NCI-H1092 treated with DMSO at 0.1 percent for 48 hours (cell line): ENCODE measurements at places on chromosomes 1 and 21.

- peak; percentile 68 for DNase-seq
These were observed 320.9 kb downstream of the ASTN1 start for GRCh38 chr1:176843352-176844297.

- DNase-seq: no peak
These were observed 20.6 kb upstream of the CENPF start for GRCh38 chr1:214582289-214582891.

- no peak for DNase-seq
These were observed 89.7 kb upstream of the IFFO2 start for GRCh38 chr1:19045898-19046880.

DNA sequence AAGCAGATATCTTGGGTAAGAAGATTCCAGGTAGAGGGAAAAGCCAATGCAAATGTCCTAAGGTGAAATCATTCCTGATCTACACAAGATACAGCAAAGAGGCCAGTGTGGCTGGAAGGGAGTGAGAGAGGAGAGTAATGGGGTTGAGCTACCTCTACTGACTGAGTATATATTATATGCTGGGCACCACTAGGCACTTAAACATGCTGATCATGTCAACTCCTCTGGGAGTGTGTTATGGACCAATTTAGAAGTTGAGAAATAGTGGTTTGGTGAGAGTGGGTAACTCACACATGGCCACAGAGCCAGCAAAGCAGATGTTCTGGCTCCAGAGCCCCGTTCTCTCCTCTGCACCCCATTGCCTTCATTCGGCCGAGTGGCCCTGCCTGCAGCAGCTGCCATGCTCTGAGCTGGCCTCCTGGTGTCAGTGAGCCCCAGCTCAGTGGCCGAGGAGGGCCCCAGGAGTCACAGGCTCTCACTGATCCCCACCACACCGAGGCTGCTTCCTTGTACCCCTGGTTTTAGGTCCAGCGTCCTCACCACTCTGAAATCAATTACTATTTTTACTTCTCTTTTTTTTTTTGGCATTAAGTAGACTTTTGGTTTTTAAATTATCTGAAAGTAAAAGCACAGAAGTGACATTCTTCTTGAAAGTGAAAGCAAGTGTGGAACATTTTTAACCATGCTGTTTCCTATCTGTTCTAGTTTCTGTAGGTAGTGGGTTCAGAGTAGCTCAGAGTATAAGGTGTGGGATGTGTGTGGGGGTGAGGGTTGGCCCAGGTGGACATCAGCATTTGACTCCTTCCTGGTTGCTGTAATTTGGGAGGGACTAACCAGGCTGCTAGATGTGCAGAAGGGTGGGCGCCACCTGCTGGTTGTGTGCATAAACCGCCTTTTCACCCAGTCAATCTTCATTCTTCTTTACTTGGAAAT lies 45.8 kb upstream of the CRNN start:
- DNase-seq: peak; percentile 33

GRCh38 chr1:237811633-237812032 lies 79.1 kb downstream of the ZP4 start:
- no peak for DNase-seq

- DNase-seq: no peak
These were observed 58.7 kb downstream of the KIF14 start for GRCh38 chr1:200561856-200562214.

- DNase-seq: no peak
These were observed 132.6 kb downstream of the MACF1 start for GRCh38 chr1:39337067-39337466.

DNA sequence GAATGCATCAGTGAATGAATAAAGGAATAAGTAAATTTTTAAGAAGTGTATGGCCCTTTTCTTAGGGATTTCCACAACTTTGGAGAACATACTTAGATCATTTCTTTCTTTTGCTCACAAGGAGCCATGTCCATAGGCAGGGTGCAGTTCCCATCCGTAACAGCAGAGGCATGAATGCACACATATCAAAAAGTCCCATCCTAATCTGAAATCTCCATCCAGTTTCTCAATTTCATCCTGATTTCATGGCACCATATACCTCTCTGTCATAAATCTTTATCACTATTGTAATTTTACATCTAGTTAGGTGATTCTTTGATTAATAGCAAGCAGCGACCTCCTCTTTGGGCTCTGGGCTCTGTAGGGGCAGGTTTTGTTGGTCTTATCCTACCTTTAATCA lies 359.2 kb downstream of the RRAGC start:
- no peak for DNase-seq

- peak; percentile 78 for DNase-seq
These were observed 84.7 kb upstream of the HIVEP3 start for GRCh38 chr1:42003433-42003832.

- no peak for DNase-seq
These were observed 39.9 kb downstream of the MSH4 start for GRCh38 chr1:75836528-75837100.

DNA sequence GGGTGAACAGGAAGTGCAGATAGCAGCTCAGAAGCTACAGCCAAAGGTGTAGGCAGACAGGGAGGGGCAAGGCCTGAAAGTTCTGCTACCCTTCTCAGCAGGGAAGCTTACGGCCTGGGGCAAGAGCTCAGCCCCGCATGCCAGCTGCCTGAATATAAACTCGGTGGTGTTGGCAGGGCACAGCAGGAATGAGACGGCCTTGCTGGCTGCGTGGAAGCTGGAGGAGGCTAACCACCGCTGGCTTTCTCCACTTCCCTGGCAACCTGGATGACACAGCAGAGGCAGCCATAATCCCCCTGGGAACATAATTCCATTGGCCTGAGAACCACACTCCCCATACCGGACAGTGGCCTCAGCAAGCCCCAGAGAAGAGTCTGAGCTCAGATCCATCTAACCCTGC lies 81.9 kb upstream of the PRRC2C start:
- no peak for DNase-seq

- DNase-seq: no peak
These were observed 7.4 kb upstream of the RGS2 start for GRCh38 chr1:192801451-192801850.

DNA sequence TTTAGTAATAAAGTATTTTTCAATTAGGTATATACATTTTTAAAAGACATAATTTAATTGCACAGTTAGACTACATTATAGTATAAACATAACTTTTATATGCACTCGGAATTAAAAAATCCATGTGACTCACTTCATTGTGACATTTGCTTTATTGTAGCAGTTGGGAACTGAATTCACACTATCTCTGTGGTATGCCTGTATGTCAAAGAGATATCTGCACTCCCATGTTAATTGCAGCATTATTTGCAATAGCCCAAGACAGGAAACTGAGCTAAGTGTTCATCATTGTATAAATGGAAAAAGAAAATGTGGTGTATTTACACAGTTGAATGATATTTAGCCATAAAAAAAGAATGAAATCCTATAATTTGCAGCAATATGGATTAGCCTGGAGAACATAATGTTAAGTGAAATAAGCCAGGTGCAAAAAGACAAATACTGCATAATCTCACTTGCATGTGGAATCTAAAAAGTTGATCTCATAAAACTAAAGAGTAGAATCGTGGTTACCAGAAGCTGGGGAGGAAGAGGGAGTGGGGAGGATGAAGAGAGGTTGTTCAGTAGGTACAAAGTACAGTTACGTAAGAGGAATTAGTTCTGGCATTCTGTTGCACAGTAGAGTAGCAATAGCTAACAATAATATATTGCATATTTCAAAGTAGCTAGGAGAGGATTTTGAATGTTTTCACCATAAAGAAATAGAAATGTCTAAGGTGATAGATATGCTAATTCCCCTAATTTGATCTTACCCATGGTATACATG lies 64.8 kb downstream of the DPT start:
- no peak for DNase-seq

- DNase-seq: no peak
These were observed 189.0 kb downstream of the PLPP3 start for GRCh38 chr1:56390232-56390867.

- no peak for DNase-seq
These were observed 35.3 kb downstream of the AKT3 start for GRCh38 chr1:243814718-243815117.

DNA sequence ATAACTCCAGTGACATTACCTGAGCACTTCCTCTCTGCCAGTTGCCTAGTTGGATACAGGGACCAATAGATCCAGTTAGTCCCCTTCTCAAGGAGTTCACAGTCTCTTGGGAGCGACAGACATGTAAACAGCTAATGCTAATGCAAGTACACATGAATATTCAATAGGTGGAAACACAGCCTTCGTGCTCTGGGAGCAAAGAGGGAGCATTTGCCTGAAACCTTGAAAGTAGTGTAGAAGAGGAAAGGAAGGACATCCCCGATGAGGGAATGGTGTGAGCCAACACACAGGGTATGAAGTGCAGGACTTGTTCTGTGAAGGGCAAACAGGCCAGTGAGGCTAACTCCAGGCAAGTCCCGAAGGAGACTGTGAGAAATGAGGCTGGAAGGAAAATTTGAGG lies 3.8 kb upstream of the TMEM222 start:
- DNase-seq: no peak

GRCh38 chr1:224223819-224224714 lies 41.0 kb downstream of the DEGS1 start:
- no peak for DNase-seq

GRCh38 chr1:102435483-102435882 lies 438.8 kb upstream of the OLFM3 start:
- no peak for DNase-seq

DNA sequence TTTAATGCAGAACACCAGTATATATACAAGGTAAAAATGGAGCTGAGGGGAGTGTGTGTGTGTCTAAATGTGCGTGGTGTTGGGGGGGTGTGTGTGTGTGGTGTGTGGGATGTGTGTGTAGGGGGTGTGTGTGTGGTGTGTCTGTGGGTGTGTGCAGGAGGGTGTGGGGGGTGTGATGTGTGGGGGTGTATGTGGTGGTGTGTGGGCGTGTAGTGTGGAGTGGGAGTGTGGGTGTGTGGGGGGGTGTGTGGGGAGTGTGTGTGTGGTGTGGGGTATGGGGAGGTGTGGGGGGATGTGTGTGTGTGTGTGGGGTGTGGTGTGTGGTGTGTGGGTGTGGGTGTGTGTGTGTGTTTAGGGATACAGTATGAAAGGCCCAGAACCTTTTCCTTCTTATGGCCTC lies 202.3 kb upstream of the CACYBP start:
- DNase-seq: no peak

- no peak for DNase-seq
These were observed 332.8 kb downstream of the DISC1 start for GRCh38 chr1:231959225-231959884.

GRCh38 chr1:195915826-195916225 lies 692.4 kb downstream of the KCNT2 start:
- DNase-seq: no peak

DNA sequence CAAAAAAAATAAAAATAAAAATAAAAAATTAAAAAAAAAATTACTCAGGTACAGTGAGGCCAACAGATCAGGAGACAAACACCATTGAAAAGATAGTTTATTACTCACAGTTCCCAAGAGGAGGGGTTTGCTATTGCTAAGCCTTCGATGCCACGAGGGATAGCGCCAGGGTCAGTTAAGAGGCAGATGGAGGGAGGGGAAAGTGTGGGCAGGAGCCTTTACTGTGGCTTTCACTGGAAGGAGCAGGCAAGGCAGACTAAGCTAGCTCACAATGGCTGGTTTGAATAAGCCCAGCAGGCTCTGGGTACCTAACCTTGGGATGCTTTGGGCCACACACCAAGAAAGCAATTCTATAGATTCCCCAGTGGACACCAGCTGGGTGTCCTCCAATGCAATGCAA lies 12.7 kb upstream of the RNF187 start:
- DNase-seq: no peak

GRCh38 chr1:106564192-106564591 lies 492.3 kb upstream of the PRMT6 start:
- no peak for DNase-seq

DNA sequence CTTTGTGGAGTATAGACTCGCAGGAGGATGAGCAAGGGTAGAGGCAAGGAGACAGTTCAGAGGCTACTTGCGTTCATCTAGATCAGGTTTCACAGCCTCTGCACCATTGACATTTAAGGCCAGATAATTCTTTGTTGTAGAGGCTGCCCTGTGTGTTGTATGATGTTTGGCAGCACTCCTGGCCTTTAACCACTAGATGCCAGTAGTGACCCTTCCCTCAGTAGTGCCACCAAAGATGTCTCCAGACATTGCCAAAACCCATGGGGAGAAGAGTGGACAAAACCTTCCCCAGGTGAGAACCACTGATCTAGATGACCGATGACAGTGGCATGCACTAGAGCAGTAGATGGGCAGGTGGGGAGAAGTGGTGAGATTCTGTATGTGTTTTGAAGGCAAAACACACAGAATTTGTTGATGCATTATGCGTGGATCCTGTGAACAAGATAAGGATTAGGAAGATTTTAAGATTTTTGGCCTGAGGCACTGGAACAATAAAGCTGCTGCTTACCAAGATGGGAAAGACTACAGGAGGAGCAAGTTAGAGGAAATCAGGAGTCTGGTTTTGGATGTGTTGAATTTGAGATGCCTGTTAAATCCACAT lies 9.9 kb upstream of the COG2 start:
- DNase-seq: peak; percentile 83

DNA sequence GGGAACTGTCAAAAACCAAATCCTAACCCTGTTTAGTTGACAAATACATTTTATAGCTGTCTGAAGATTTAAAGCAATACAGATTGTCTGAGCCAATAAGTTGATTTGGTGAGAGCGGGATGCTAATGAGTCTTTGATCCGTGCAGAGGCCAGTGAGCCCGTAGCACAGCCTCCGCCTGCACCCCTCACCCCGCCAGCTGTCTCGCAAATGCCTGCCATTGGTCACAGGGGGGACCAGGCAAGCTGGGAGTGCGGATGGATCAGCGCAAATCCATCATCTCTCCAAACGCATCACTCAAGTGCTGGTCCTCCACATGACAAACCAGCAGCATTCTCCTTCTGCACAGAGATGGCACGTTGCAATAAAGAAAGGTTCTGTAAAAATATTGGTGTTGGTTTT lies 51.0 kb downstream of the ZBTB18 start:
- DNase-seq: no peak

DNA sequence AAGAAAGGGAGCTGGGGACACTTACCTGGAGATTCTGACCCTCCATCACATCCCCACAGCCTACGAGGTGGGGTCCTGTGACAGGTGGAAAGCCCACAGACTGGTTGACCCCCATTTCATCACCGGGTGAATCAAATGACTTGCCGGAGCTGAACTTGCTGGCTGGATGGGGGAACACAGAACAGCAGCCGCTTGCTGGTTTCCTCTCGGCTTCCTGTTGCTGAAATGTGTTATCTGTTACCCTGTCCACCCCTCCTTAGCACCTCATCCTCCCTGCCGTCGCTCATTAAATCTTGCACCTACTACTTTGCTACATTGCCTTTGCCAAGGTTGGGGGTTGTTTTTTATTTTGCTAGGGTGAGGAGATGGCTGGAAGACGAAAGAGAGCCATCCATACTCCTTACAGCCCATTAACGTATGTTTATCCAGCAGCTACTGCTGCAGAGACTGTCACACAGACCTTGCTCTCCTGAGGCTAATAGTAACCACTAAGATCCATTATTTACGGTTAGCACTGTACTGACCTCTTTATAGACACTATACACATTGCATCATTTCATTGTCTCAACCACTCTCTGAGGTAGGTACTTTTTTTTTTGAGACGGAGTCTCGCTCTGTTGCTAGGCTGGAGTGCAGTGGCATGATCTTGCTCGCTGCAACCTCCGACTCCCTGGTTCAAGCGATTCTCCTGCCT lies 7.0 kb downstream of the PAFAH2 start:
- DNase-seq: no peak
